SW 1271 (cell line): ENCODE measurements at places on chromosomes 12 and 14.

GRCh38 chr14:33062881-33063280 lies 124.2 kb downstream of the NPAS3 start:
- DNase-seq = no peak

GRCh38 chr14:99265571-99265970 lies 6.4 kb downstream of the BCL11B start:
- no peak for DNase-seq

GRCh38 chr14:82595466-82595865 lies 1061.8 kb upstream of the SEL1L start:
- no peak for DNase-seq

DNA sequence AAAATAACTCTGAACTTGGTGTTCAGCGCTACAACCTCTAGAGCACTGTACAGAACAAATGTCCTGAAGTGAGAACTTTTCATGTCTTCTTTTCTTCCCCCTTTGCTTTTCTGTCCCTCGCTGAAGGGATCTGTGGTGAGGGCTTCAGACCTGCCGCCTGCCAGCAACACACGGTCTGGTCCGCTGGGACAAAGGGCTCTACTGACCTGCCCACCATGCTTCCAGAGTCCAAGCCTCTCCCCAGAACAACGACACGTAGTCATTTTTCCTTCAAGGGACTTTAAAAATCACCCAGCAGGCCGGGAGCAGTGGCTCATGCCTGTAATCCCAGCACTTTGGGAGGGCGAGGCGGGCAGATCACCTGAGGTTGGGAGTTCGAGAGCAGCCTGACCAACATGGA lies 140.4 kb downstream of the EFCAB11 start:
- DNase-seq = no peak

DNA sequence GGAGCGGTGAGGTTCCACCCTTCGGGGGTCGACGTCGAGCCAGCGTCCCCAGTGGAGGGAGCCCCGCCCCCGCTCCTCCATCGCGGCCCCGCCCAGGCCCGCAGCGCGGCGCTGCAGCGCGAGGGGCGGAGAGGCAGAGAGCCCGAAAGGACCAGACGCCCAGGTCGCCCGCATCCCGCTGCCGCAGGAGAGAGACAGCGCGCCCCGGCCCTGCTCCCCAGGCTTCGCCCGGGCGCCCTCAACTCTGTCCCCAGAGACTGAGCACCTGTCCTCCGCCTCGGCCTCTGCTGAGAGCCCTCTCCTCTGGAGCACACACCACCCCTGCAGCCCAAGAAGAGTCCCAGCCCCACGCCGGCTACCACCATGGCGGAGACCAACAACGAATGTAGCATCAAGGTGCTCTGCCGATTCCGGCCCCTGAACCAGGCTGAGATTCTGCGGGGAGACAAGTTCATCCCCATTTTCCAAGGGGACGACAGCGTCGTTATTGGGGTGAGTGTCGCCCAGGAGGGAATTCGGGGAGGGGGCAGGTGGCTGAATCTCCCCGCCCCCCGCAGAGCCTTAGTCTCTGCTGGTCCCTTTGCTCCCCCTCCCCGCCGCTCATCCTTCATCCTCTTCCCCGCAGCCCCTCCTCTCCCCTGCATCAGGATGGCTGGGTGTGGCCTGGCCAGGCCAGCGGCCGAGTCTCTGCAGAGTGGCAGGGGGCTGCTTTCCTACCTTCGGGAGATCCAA lies at the start of gene KIF5A:
Gene KIF5A (plus strand): TSS at position 136 of the 732 bp plus-strand sequence. CDS start 228 bp downstream, at position 364.
- DNase-seq = no peak

DNA sequence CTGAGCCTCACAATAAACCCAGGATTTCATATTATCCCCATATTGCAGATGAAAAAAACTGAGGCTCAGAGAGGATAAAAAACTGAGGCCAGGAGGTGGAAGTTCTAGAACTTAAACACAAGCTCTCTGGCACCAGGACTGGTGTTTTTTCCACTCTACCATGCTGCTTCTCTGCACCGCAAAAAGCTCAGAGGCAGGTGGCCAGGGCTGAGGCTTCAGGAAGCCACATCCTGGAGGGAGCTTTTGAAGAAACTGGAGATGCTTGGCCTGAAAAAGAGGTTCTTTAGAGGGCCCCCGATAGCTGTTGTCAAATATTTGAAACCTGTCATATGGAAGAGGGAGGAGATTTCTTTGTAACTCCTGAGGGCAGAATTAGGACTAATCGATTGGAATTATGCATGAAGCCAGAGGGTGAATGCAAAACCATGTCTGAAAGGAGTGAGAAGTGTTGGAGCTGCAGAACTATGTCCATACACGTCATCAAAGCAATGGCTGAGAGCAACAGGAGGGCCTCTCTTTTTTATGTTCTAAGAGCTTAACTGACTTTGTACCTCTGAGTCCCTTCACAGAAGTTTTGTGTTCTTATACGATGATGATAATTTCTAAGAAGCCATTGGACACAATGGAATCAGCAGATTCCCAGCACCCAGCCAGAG lies 448.6 kb downstream of the FUT8 start:
- no peak for DNase-seq

- DNase-seq = no peak
Measured at GRCh38 chr12:112480931-112481330, 62.2 kb downstream of the PTPN11 start.

DNA sequence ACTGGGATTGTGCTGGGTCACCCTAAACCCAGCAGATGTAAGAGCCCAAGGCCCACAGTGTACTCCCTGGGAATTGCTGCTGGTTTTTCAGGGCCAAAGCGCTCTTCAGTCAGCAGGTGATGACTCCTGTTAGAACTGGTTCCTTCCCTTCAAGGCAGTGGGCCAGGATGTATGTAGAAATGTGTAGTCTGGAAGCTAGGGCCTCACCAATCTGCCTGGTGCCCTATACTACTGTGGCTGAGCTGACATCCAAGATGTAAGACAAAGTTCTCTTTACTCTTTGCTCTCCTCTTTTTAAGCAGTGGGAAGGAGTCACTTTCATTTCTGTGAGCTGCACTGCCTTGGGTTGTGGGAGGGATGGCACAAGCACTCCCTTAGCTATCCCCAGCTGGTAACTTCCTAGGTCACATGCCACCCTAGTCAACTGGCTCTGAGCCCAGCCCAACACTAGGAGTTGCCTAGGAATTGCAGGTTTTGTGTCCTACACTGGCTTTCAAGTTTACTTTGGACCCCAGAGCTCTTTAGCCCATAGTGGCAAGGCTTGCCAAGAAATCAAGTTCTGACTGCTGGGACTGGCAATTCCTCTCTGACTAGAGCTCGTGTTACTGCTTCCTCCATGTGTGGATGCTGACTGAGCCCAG lies 249.2 kb downstream of the C12orf50 start:
- no peak for DNase-seq

DNA sequence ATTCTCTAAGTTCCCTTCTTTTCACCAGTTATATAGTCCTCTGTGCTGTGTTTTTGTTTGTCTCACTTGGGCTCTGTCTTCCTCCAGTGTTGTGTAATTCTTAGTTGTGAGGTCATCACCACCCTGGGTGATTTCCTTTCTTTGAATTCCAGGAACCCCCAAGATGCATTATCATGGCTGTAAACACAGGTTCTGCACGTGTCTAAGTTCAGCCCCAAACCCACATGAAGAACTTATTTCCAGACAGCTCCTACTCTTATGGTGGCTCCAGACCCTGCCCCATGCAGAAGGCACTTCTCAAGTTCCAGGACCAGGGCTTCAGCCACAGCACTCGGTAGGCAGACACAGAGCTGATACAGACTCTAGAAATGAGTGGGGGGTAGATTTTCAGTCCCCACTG lies 560.5 kb downstream of the BCL11B start:
- no peak for DNase-seq

DNA sequence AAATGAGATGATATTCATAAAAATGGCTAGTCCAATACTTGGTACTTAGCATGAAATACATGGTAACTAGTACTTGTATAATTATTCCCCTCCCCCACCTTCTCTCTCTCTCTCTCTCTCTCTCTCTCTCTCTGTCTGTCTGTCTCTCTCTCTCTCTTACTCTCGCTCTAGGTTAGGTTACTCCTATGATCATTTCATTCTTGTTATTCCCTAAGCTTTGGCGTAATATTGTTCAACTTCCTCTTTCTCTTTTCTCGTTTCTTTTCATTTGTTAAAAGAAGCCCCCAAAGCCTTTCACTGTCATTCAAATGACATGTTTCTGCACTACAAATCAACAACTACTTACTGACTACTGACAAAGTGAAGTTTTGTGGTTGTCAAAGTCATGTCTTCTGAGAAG lies 89.8 kb downstream of the GRIP1 start:
- DNase-seq = no peak

- no peak for DNase-seq
Measured at GRCh38 chr14:87181288-87181687, 811.7 kb downstream of the GALC start.

DNA sequence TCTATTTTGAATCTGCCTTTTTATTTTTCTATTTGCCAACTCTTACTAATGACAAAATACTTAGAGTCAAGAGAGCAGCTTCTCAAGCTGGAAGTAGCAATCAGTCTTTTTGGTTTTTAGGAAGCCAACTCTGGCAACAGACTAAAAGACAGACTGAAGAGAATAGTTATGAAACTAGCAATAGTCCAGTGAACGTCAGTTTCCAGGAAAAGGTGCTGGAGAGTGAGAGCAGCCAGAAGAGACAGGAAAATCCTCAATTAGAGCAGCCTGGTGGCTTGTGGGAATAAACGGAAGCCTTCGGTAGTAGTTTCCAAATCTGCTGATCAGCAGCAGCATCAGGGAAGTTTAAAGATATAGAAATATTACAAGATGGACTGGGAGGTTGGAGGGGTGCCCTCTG lies 27.1 kb downstream of the ATG14 start:
- DNase-seq = no peak

- no peak for DNase-seq
Measured at GRCh38 chr14:73233564-73233963, 3.7 kb upstream of the PAPLN start.

DNA sequence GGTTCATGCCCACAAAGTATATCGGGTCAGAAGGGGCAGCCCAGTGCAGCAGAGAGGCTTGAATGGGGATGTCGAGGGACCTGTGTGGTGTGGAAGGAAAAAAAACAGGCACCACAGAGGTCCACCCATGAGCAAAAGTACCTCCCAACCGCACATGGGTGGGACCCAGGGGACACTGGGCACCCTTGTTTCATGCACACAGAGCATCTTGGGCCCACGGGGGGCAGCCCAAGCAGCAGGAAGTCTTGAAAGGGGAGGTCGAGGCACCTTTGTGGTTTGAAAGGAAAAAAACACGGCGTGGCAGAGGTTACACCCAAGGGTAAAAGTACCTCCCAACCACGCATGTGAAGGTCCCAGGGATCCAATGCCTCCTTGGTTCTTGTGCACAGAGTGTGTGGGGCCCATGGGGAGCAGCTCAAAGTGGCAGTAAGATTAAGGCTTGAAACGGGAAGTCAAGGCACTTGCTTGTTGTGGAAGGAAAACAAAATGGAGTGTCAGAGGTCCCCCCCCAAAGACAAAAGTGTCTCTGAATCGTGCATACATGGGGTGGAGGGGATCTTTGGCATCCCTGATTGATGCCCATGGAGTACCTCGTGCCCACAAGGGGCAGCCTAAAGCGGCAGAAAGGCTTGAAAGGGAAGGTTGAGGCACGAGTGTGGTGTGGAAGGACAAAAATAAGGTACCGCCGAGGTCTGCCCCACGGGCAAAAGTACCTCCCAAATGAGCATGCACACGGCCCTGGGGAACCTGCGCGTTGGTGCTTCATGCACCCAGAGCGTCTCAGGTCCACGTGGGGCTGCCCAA lies 575.5 kb downstream of the ALG10 start:
- no peak for DNase-seq
